ENCODE measurements at places on chromosomes 6 and 20.
A peak's percentile ranks its signal among the peaks of the same experiment; 100 is the strongest.

DNA sequence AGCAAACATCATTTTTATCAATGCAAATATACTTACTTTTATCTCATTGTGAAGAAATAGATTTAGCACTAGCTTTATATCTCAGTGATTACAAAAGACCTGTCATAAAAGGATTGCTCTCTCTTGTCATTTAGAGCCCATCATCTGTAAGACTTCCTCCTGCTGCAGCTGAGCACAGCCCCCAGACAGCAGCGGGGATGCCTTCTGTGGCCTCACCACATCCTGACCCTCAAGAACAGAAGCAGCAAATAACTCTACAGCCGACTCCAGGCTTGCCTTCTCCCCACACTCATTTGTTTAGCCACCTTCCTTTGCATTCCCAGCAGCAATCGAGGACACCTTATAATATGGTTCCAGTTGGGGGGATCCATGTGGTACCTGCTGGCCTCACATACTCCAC is 127.0 kb upstream of the EDN1 start:
- no peak for DNase-seq

- DNase-seq, result peak; percentile 46
Observed at GRCh38 chr20:8447262-8448120, 315.4 kb downstream of the PLCB1 start.

GRCh38 chr6:53239526-53239925 is 90.9 kb upstream of the GCM1 start:
- DNase-seq, result peak; percentile 78

DNA sequence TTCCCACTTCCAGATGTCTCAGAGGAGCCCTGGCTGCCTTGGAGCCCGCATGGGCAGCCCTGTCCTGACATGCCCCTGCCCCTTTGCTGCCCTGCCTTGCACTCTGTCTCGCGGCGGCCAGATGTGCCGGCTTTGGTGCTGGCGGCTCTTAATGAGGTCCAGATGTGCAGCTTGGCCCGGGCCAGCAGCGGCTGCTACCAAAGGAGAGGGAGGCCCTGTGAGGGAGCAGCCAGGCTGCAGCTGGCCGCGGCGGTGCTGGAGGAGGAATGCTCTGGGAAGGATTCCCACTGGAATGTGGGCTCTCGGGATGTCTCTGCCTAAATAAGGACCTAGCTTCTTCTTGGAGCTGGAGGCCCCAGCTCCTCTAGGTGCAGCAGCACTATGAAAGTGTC is 72.4 kb downstream of the FGD2 start:
- no peak for DNase-seq

DNA sequence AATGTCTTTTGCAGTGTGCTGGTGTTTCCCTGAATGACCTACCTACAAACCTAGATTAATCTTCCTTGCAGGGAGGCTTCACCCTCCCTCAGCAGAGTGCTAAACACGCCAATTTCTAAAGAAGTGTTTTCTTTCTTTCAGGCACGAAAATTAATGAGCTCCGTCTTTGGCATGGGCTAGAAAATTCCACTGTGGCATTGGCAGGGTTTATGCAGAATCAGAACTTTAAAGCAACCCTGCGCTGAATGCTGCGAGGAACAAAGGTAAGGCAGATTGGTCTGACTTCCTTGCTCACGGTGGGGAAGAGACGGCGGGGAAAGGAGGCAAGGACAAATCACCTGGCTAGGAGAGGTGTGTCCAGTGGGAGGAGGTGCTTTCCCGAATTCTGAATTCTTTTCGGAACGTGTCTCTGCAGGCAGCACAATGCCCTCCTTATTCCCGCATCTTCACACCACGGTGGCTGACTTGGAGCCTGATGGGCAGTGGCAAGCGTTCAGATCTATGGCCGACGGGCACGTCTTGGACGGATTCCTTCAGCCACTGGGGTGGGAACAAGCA is 6.2 kb upstream of the BANF2 start:
- no peak for DNase-seq

DNA sequence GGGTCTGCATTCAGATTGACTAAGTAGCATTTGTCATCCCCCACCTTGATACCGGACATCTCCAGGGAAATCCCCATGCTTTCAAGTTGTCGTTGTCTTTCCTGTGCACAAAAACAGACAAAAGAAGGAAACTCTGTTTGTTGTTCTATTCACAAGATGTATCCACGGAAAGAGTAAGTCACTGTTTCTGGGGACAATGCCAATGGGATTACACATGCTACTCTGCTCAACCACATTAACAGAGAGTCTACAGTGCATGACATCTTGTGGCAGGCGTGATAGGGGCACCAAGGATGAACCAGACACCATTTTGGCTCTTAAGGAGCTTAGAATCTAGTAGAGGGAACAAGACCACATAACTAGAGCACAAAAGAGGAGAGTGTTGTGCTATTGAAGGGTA is 124.4 kb upstream of the NUP153 start:
- peak; percentile 77 for DNase-seq

- no peak for DNase-seq
Observed at GRCh38 chr6:155026706-155027045, 31.6 kb downstream of the TIAM2 start.

DNA sequence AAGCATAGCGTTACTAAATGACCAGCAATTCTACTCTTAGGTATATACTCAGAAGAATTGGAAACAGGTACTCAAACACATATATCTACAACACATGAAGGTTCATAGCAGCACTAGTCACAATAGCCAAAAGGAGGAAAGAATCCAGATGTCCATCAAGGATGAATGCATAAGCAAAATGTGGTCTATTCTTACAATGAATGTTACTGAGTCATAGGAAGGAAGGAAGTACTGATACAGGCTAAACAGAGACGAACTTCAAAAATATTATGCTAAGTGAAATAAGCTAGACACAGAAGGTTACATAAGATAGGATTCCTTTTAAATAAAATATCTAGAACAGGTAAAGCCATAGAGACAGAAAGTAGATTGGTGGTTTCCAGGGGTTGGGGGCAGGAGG is 93.5 kb downstream of the MAP3K7 start:
- DNase-seq, result peak; percentile 54

GRCh38 chr6:35920793-35921732 is at the start of gene SRPK1:
Gene SRPK1, minus strand, starts transcription at chr6:35921098. Its CDS starts 42 bp downstream, at chr6:35921056.
- peak; percentile 88 for DNase-seq
